Astrocyte of the spinal cord (primary cell): ENCODE measurements at places on chromosomes 2 and 18.

GRCh38 chr2:100008956-100009355 is 133.4 kb downstream of the AFF3 start:
- peak; percentile 16 for DNase-seq

GRCh38 chr2:204180649-204181048 is 244.1 kb downstream of the ICOS start:
- DNase-seq: no peak

DNA sequence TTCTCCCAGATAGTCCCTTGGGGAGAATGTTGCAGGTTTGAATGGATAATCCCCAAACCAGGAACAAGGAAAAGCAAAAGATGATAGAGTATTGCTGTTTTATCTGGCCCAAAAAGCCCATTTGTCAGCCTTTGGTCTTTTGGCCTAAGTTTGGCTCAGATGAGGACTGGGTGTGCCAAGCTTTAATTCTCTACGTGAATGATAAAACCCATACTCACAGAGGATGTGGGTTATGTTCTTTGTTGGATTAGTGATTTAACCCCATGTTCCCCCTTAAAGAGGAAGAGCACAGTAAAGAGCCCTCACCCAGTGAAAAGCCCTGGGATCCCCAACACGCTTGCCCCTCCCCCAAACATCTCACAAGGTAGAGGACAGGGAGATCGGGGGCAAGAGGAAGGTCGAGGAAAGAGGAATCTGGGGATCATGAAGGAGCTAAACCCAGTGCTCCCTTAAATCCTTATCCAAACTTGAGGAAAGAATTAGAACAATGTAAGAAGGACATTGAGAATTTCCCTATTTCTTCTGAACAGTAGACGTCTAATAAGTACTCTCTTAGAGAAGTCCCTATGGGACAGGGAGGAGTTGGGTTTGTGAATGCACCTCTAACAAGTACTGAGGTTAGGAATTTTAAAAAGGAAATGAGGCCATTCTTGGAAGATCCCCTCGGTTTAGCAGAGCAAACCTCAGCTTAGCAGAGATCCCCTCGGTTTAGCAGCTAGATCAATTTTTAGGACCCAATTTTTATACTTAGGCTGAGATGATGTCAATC is 105.0 kb downstream of the HIBCH start:
- DNase-seq: peak; percentile 69

- DNase-seq: no peak
Observed at GRCh38 chr2:110637093-110637492, 40.8 kb downstream of the BUB1 start.

DNA sequence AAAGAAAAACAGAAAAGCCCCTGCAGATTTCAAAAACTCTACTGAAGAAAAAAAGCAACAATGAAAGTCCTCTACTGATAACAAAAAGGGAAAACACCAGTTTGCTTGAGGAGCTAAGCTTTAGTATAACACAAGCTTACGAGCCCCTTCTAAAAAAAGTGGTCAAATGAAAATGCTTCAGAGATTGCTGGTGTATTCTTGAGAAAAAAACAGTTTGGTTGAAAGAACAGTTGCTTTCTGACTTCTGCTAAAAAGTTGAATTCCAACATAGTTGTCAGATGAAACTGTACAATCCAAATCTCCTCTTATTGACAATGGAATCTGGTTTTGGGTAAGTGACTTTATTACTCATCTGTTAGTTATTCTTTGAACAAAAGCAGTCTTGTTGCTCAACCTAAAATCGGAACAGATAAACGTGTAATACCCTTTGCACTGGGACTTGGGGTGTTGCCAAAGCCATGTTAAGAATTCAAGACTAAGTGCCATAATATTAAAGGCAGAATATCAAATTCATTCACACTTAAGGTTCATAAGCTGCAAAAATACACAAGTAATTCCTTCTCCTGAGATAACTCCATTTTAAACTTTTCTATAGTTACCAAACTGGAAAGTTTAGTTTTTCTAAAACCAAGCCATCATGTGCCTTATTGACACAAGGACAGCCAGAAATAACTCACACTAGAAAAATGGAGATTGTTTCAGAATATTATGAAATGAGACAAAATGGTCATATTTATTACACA is 45.3 kb upstream of the SPAG16 start:
- DNase-seq: peak; percentile 90

DNA sequence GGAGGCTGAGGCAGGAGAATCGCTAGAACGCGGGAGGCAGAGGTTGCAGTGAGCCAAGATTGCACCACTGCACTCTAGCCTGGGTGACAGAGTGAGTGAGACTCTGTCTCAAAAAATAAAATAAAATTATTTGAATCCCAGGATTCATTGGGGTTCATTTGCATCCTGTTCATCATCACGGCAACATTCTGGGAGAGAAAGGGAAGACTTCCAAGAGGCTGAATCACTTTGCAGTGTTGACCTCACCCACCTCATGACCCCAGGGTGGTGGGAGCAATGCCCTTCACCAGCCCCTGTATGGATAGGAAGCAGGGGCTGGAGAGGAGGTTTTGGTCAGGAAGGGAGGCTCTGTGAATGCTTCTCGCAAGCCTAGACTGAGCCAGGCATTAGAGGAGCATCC is 195.6 kb downstream of the CTIF start:
- DNase-seq: no peak

DNA sequence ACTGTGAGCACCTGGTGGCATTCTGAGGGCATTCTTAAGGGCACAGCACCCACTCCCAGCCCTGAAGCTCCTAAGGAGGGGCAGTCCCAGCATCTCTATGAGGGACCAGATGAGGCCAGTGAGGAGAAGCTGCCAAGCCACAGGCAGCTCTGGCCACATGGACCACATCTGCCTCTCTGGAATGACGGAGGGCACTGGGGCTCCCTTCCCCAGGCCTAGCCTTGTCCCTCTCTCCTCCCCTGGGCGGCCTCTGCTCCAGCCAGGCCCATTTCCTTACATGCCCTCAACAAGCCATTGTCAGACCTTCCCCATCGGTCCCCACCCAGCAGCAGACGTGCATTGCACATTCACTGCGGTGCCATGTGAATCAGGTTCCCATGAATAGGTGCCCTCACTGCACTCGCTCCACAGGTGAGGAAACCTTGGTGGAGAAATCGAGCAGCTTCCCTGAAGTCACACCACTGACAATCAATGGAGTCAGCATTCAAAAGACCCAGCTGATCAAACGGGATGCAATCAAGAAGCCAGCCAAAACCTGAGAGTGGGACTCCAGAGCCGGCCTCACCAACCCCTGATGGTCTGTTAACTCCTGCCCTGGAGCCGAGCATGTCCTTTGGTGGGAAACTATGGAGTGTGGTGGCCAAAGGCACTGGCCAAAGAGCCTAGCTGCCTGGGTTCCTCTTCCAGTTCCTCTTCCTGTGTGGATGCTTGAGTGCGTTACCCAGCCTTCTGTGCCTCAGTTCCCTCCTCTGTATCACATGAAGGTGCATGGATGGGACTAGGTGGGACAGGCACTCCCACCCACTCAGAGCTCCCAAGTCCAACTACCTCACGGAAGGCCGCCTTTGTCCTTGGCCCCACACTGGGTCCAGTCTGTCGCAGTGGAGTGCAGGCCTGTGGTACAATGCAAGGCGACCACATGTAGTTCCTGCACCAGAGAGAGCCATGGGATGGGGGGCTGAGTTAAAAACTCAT is 147.3 kb downstream of the ZFP36L2 start:
- peak; percentile 57 for DNase-seq

DNA sequence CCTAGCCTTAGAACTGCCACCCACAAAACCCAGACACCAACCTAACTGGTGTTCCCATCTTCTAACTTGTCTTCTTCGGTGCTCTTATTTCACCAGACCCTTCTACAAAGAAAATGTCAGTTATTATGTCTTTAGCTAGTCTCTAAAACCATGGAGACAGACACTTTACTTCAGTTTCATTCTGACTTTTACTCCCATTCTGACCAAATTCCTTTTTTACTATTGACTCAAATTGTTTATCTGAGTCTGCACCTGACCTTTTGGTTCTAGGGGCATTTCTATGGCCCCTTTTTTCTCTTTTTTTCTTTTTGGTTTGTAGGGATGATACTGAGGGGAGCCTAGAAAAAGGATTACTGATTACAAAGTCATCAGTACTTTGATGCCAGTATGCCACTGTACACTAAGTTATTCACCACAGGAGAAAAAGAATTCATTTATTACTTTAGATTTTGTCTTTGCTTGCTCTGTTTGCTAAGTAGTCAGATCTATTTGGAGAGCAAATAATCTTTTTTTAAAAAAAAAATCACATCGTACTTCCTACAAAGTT is 6.8 kb upstream of the SLC1A4 start:
- no peak for DNase-seq

- DNase-seq: no peak
Observed at GRCh38 chr2:62724886-62725711, 19.6 kb downstream of the EHBP1 start.

- DNase-seq: no peak
Observed at GRCh38 chr2:188631037-188631809, 339.5 kb downstream of the GULP1 start.

DNA sequence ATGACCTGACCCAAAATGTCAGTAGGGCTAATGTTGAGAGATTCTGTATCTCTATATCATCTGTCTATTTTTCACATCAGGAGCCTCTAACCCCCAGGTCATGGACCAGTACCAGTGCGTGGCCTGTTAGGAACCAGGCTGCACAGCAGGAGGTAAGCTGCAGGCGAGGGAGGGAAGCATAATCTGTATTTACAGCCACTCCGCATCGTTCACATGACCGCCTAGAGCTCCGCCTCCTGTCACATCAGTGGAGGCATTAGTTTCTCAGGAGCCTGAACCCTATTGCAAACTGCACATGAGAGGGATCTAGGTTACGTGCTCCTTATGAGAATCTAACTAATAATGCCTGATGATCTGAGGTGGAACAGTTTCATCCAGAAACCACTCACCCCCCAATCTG is 180.6 kb downstream of the RDH14 start:
- DNase-seq: no peak
